ENCODE measurements at places on chromosomes 7 and 10.

DNA sequence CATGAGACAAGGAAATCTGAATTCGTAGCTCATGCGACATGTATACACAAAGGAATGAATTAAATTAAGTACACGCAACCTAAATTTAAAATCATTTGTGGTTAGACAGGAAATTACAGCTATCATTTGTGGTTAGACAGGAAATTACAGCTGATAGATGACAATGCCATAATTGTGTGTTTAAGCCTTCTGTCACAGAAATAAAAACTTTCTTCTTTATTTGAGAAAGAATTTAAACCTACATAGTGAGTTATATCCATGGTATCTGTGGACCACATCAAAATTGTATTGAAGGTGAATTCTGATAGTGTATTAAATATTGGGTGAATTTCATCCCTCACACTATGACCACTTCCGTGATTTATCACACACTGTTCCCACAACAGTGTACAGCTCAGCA is 362.9 kb downstream of the MAGI2 start:
- no peak for DNase-seq

DNA sequence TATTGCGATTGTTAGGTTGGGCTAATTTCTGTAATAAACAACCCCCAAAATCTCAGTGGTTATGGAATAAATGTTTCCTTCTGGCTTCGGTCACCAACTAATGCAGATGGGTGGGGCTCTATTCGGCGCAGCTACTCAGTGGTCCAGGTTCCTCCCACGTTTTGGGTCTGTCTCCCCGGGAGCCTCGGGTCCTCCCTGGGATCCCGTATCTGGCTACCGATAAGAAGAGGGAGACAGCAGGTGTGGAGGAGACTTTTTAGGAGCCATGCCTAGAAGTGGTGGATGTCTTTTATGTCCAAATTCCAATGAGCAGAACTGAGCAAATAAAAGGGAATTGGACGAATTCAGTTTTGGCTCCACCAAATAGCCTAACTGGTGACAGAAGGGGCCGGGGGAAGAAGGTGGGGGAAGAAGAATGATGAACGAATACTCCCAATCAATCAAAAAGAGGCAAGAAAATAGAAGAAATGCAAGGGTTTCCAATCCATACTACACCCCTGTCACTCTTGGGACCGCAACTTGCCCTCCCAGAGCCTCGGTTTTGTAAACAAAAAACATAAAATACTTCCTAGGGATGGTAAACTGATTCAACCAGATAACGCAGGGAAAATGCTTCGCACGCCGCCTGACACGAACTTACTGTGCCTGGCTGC is 498 bp upstream of the C10orf53 start:
- no peak for DNase-seq

GRCh38 chr7:105934572-105935185 is 28.4 kb upstream of the CDHR3 start:
- peak; percentile 52 for DNase-seq

- peak; percentile 32 for DNase-seq
Measured at GRCh38 chr10:13347043-13347499, 1.0 kb downstream of the SEPHS1 start.

DNA sequence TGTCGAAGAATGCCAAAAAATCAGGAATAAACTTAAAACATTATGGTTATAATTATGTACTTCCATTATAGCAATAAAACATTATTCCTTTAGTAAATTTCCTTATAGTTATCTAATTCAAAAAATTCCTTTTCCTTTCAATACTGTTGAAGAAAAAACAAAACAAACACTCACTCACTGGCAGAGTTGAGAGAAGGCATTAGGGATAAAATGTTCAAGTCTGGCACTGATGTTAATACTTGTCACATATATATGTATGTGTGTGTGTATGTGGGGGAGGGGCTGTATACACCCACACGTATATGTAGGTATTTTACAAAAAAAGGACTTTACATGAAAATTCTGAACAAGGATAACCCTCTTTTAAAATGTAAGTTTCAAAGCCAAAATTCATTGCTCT is 150.2 kb upstream of the MEOX2 start:
- no peak for DNase-seq

DNA sequence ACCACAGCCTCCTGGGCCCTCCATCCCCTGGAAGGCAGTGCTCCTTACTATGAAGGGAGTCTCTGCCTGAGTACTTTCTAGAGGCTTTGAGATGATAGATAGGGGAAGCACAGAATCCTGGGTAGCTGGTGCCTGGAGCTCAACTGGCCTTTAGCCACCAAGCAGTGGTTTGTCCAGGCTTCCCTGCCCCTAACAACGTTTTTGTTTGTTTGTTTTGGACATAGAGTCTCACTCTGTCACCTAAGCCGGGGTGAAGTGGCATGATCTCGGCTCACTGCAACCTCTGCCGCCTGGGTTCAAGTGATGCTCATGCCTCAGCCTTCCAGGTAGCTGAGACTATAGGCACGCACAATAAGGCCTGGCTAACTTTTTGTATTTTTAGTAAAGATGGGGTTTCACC is 289.4 kb downstream of the PLXNA4 start:
- no peak for DNase-seq

DNA sequence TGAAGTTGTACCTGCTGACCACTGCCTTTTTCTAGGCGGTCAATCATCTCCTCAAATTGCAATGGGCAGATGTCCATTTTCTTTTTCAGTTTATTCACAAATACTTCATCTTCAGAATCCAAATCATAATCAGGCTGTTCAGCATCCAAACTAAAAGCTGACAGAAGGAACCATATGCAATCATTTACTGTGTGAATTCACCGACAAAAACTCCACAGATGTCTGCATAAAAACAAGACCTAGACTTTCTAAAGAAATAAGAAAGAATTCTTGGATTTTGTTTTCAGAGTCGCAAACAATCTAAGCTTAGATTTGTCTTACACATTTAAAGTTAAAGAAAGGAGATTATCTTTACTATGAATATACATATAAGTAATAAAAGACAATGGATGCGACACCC is 53.4 kb downstream of the EPC1 start:
- DNase-seq = no peak

- no peak for DNase-seq
Measured at GRCh38 chr10:88186335-88186734, 322.9 kb downstream of the PTEN start.

DNA sequence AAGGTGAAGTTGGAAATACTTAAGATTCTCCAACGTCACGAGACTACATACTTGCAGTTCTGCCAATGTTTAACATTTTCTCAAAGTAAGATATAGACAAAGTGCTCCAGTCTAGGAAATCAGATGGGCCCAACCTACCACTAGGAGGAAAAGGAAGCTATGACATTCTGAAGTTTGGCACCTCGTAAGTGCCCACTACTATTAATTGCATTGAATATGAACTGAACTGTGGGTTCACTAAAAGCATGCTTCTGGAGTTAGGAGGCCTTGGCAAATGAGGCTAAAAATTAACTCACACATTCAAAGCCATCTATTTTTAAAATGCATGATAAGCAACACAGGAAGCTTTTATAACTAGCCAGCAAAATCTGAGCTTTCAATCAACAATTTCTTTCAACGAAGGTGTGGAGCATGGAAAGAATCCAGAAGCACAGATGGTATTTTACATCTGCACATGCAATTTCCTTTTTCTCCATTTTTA is 149.7 kb downstream of the LRRTM3 start:
- DNase-seq = no peak

- no peak for DNase-seq
Measured at GRCh38 chr7:85204496-85204895, 17.6 kb upstream of the SEMA3D start.

DNA sequence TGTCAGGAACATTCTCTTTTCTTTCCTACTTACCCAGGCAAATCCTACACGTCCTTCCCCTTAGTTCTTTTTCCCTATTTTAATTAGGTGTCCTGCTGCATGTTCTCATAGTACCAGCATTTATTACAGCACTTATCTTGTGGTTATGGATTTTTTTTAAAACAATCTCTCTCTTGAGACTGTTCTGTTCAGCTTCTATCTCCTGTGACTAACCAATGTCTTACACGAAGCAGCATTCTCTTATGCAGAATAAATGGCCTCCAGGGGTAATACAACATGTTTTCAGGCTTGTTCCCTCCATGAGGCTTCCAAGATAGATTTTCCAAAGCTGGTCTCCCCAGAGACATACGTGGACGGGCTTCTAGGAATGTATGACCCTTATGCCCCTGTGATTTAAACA is 1096.1 kb upstream of the CELF2 start:
- DNase-seq = no peak

DNA sequence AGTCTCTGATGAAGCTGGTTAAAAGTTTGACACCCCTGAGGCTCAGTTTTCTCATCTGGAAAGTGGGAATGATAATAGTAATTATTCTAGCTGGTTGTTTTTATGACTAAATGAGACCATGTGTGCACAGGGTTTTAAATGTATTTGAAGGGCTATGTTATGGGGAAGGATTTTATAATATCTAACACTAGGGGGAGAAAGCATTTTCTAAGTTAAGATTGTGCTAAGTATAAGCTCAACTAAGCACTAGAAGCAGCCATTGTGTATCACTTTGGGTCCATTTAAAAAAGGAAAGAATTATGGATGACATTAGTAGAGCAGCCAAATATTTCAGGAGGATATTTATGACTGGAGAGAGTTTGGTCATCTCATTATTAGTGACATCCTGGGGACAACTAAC is 49.5 kb upstream of the CREB5 start:
- DNase-seq = no peak
